ENCODE measurements at places on chromosomes 7 and 10.

- no peak for DNase-seq
These were observed 119.2 kb downstream of the DPP6 start for GRCh38 chr7:154171422-154171821.

DNA sequence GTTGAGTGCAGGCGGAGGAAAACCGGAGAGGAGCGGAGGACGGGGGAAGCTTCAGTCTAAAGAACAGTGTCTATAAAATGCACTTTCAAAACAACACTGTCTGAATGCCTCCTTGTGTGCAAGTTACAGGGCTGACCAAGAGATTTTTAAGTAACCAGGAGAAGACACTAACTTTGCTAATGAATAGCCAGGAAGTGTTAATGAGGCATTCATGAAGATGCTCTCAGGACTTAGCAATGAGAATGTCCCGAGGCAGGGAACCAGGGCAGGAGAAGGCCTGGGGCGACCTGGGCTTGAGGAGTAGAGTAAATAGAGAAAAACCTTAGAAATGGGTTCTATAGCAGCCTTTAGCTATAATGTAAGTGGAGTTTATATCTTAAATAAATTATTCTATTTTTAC lies 312.1 kb downstream of the SKIDA1 start:
- DNase-seq = no peak

DNA sequence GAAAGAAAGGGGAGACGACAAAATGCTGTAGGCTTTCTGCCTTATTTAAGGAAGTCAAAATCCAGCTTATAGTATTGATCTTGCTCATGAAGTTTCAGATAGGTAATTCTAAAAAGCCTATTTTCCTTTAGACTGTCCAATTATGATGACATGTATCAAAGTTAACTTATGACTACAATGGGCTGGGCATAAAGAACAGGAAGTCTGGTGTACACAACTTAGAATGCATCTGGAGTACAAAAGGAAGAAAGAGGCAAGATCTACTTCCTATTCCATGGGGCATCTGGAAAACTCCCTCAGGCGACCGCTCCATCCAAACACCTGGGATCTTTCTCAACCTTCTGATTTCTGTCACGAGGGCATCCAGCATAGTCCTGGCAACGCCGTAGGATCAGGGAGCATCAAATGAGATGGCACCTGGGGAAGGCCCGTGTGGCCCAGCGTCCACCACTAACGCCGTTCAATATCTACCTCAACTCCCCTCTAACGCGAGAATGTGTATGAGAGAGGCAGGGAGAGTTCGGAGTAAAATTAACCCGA lies 512 bp downstream of the FAM24B start:
- DNase-seq = no peak

DNA sequence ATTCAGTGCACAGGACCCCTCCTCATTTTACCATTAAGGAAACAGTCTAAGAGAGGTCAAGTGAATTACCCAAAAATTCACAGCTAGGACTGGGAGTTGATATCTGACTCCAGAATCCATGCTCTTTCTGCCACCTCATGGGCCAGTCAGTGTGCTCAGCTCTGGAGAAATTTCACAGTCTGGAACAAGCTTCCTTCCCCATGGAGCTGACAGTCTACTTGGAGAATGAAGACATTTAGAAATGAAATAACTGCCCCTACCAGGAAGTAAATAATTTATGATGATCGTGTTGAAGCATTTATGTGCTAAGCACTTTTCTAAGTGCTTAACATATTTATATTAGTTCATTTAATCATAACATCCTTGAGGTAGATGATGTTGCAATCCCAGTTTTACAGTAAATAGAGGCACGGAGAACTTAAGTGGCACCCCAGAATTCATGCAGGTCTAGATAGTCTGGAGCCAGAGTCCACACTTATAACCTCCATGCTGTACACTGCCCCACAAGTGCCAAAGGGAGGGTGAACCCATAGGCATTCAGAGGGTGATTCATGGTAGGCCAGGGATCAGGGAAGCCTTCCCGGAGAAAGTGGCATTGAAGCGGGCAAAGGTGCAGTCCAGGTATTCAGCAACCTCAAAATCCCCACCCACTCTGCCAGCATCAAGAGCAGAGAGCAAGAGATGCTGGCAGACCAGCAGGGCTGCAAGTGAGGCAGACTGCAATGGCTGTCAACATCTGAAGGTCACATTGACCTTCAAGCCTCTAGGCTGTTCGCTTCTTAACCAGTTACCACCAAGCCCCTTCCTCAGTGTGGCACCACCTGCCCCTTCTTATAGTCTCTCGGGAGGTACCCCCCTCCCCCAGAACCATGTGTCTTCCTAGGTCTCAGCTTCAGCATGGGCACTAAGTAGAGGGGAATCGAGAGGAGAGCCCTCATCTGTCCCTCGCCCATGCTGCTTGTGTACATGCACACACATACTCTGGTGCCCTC lies 38.4 kb upstream of the LRRC4 start:
- DNase-seq = no peak

- DNase-seq = no peak
These were observed 11.1 kb upstream of the SDK1 start for GRCh38 chr7:3289996-3290395.

DNA sequence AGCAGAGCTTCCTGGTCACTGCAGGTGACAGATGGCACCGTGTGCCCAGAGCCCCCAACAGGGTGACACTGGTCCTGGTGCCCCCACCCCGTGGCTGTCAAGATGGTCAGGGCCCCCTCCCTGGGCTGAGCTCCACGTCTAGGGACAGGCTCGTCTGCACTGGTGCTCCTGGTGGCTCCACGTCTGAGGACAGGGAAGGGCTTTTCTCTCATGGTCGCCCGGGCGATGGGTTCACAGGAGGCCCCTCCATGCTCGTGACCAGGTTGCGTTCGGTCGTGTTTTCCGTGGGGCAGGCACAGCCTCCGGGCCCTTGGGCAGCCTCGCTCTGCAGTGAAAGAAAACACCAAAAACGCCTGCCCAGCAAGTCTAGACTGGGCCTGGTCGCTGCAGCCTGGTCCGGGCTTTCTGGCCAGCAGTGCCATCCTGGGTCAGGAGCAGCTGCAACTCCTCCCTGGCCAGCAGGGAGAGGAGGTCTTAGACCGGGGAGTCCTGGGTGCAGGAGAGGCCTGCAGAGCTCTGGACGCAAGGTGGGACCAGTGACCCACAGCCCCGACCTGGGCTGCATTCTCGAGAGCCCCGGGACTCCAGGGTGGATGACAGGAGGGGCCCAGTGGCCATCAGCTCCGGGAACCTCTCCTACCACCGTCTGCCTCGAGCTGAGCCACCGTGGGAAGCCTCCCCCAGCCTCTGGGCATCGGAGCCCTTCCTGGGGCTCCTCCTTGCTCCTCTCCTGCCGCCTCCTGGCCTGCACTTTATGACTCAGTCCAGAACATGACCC lies 27.9 kb upstream of the UTF1 start:
- DNase-seq = no peak

GRCh38 chr10:129501652-129502436 lies 34.8 kb downstream of the MGMT start:
- no peak for DNase-seq

GRCh38 chr10:6399231-6399741 lies 180.8 kb downstream of the PRKCQ start:
- peak; percentile 51 for DNase-seq

GRCh38 chr10:20330246-20330645 lies 514.0 kb downstream of the PLXDC2 start:
- DNase-seq = no peak

DNA sequence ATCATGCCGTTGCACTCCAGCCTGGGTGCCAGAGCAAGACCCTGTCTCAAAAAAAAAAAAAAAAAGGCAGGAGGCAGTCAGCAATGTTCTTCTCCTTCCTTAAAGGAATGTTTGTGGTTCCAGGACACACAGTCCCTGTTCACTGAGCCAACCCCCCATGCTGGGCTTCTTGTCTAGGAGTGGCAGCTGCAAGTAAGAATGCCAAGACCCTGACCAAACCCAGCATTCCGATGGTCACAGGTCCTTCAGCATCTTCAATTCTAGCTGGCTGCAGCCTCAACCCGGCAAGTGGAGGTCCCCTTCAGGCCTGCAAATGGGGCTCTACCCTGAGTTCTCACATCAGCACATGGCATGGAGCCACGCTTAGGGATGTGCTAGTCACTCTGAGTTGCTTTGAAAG lies 38.2 kb upstream of the CUX1 start:
- no peak for DNase-seq

Data from testis (tissue), 5 donors.